ENCODE measurements at places on chromosomes 2 and 18.

DNA sequence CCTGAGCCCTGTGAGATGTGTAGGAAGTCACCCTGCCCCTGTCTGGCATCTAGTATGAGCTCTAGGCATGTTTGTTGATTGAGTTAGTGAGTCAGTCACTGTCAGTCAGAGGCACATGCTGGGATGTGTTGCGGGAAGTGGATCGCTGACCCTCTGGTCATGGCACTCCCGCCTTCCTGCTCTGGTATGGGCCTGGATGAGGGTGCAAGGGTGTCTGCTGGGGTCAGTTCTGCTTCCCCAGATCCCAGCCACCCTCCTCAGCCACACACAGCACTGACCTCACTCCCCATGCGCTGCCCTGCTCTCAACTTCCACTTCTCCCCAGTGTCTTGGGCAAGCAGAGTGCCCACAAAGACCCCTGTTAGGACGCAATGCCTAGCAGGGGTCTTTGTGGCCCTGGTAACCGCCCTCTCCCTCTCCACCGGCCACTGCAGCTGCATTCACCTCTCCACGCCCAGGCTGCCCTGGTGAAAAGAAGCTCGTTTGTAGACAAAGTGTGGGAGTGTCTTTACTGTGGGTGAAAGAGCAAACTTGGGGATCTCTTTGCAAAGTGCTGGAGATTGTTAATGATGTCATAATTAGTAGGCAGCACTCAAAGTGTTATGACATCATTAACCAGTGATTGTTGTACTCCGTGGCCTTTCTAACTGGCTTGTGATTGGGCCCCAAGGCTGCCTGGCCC is 252.1 kb downstream of the LDLRAD4 start:
- no peak for DNase-seq

DNA sequence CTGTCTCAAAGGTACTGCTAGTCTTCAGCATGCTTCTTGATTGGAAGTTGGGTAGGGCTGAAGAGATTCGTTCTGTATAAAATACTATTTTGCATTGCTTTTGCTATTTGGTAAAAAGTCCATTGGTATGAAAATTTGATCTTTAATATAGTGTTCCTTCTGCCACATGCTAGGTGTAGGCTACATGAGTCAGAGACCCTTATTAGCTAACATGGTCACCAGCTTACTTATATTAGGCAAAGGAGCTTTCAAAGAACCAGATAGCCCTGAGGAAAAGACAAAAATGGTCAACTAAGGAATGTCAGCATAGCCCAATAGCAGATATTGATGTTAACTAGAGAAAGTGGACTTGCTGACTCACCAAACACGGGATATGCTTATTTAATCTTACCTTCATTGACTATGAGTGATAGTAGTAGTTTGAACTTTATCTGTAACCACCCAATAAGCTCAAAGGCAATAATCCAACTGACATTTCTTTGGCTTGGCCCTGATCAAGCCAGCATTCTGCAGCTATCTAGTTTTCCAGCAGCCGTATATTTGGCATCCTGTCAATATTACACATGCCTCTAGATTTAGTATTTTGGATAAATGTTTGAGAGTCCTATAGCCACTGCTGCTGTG is 110.0 kb downstream of the TPGS2 start:
- no peak for DNase-seq

GRCh38 chr2:189527812-189528592 is 52.6 kb downstream of the SLC40A1 start:
- no peak for DNase-seq

- DNase-seq, result no peak
These were observed 691.3 kb downstream of the TSN start for GRCh38 chr2:122446761-122447160.

GRCh38 chr2:133293544-133294353 is 274.5 kb downstream of the NCKAP5 start:
- DNase-seq, result no peak

GRCh38 chr2:32235315-32235714 is 29.4 kb downstream of the NLRC4 start:
- DNase-seq, result no peak

DNA sequence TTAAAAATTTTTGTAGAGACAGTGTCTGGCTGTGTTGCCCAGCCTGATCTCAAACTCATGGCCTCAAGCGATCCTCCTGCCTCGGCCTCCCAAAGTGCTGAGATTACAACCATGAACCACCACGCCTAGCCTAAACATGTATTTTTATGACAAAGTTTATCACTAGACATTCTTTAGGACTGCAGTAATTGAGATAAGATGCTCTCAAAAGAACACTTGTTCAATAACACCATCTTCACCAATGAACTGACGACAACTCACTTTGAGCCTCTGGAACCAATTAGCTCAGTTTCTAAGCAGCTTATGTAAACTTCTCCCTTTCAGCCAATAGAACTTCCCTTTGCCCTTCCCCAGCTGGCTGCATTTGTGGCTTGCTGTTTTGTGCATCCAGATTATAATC is 15.3 kb upstream of the PPP4R1 start:
- DNase-seq, result no peak

- DNase-seq, result no peak
These were observed 217.3 kb upstream of the ATP5MC3 start for GRCh38 chr2:175398848-175399247.

DNA sequence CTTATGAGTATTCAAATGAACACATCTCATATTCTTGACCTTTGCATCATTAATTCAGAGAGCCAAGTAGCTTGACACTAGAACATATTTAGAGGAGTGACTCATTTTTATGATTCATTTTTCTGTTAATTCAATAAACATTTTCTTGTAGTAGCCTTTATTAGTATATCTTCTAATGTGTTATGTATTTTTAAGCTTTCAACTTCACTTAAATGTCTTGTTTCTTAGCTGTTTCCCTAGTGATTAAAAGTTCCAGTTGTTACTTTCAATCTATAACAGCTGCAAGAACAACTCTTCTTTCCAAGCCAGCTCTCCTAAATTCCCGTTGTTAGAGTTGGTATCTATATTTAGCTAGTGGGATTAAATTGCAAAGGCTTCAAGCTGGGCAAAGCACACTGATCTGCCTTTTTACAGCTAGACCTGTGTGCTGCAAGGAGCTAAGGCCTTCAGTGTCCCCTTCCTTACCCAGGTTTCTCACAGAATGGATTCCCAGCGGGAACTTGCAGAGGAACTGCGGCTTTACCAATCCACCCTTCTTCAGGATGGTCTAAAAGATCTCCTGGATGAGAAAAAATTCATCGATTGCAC is at the start of gene KLHL41:
Gene KLHL41 (plus strand): TSS at position 405 of the 588 bp plus-strand sequence. CDS start 77 bp downstream, at position 482.
- no peak for DNase-seq

- DNase-seq, result no peak
These were observed 17.4 kb downstream of the HAT1 start for GRCh38 chr2:171939743-171940071.

- no peak for DNase-seq
These were observed 229.2 kb downstream of the LDLRAD4 start for GRCh38 chr18:13447621-13448334.

DNA sequence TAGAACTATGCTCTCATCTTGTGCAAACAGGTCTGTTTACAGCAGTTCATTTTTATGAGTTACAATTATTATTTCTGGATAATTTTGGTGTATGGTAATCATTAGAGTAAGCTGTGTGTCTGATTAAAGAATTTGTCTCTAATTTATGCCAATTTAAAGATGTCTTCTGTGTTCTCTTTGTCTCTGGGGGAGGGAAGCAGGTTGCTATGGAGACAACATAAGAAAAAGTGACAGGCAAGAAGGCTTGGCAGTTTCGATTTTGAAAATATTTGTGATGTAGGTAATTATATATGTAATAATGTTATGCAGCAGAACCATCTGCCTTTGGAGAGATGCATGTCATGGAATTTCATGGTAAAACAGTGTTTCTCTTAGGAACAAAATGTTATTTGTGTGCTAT is 78.2 kb downstream of the SH3RF3 start:
- no peak for DNase-seq

DNA sequence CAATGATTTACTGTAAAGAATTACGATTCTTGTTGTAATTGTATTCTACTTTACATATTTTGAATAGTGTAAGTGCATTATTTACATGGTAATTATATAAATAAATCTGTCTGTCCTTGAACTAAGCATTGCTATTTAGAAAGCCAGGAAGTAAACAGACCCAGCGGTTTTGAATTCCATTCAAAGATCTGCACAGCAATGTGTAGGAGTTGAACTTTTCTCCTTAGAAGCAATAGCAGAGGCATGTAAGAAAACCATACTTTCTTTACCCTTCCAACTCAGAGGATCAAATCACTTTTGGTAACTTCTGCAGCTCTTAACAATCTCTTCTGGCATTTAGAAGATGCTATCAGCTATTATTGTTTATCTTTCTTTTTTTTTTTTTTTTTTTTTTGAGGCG is 109.2 kb upstream of the VRK2 start:
- no peak for DNase-seq

DNA sequence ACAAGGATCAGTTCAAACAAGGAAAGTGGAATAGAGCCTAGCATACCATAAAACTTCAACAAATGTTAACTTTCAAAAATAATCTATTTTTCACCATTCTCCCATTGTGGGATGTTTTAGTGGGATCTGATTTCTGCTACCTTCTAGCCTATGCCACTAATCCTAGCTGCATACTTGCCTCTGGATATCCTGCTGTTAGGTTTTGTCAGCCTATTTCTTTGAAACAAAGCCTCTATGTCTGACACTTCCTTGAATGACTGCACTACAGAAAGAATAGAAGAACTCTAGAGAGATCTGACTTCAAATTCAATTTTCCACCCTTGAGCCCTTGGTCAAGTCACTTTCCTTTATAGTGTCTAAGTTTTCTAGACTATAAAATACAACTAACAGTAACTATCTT is 291.5 kb downstream of the PTH2R start:
- no peak for DNase-seq

DNA sequence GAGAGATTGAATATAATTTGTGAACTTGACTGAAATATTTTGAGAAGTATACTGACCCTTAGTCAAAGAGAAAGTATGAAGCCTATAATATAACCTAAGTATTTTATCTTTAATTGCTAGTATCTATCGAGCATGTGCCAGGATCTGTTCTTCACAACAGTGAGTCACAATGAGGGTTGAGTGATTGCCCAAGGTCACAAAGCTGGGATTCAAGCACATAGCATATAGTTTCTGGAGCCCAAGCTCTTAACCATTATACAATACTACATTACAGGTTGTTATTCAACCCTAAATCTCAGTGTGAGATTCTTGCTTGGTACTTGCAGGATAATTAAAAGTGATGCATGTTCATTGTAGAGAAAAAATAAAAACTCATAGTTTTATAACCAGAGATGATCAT is 97.2 kb downstream of the RAB3GAP1 start:
- DNase-seq, result no peak

GRCh38 chr2:127653421-127654083 is 7.6 kb downstream of the GPR17 start:
- DNase-seq, result no peak

DNA sequence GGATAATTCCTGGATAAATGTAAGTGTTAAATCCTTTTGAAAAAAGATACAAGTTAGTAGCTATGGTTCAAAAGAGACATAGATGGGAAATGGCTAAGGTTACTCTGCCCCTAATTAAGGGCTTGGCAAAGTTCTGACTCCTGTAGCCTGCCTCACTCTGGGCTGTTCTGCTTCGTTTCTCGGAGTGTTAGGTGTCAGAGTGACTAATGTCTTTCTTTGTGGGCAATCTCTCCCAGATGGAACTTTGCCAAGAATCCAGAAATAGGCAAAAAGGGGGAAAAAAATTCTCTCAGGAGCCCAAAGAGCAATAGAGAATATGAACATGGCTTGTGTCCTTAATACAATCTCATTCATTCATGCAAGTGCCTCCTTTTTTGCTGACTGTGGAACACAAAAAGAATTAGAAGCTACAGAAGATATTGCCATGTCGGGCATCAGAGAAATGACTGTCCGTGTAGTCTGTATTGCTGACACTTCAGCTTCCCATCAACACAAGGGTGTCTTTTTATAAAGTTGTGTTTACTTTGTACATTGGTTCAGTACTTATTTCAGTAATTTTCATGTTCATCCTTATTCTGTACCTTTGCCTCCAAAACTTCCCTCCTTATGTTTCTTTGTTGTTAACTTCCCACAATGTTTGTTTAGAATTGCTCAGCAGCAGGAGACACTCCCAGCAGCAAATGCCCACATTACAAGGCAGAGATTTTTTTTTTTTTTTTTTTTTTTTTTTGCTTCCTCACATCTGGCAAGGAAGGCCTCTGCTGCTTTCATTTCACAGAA is 134.0 kb downstream of the FTCDNL1 start:
- no peak for DNase-seq

DNA sequence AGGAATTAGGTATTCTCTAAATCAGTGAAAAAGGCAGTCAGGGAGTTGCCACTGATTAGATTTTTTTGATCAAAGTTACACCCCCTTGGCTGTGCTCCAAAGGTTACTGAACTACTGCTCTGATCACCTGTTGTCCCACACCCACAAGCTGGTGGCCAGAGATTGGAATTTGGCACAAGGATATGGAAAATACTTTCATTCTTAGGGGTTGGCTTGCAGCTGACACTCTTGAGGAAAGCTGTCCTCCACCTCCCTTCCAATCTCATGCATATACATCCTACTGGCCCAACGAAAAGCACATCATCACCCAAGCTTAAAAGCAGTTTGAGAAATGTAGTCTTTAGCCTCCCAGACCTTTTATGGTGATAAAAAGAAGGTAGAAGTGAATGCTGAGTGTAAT is 329.5 kb upstream of the CHAC2 start:
- no peak for DNase-seq

DNA sequence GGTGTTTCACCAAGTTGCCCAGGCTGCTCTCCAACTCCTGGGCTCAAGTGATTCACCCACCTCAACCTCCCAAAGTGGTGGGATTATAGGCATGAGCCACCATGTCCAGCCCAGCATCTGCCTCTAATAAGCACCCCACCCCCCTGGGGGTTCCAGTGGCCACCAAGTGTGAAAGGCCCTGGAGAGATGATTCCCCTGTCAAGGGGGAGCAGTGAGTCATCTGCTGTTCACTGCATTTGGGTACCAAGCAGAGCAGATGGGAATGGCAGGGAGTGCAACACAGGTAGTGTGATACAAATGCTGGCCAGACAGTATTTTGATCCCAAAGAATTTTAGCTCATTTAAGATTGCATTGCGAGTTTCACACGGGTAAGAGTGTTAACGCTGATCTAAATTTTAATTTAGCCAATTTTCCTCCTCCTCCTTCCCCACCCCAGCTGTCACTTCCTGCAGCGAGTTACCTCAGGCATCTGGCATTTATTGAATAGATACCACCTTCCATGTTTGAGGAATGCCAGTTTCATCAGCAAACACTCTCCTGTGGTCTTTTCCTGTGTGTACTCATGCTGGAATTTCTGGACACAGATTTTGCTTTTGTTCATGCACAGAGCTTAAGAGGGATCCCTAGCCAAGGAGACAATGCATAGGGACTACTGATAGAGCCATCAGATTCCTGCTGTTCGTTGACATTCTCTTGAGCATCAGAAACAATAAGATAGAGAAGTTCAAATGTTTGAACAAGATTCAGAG is 32.4 kb upstream of the NCK2 start:
- no peak for DNase-seq

Measured in stimulated activated CD8-positive, alpha-beta memory T cell treated with anti-CD3 and anti-CD28 coated beads, Interleukin-4, amount 100 ng/mL, for 1 hour (primary cell).